ENCODE measurements at places on chromosomes 2 and 18.

DNA sequence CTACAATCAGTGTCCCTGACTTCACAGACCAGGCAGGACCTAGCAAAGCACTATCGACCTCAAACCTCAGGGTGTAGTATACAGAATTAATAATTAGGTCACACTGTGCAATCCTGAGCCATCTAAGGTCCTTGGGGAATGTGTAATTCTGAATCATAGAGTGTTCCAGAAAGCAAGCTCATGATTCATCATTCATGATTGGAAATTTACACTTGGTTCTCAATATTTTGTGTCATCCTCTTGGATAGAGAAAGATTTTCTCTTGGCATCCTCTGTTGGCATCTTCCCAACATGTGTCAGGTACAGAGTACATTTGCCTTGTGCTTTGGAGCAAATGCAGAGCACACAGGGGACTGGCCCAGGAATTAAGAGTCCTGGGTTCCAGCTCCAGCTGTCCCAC lies 245.0 kb upstream of the NT5C1B start:
- no peak for DNase-seq

DNA sequence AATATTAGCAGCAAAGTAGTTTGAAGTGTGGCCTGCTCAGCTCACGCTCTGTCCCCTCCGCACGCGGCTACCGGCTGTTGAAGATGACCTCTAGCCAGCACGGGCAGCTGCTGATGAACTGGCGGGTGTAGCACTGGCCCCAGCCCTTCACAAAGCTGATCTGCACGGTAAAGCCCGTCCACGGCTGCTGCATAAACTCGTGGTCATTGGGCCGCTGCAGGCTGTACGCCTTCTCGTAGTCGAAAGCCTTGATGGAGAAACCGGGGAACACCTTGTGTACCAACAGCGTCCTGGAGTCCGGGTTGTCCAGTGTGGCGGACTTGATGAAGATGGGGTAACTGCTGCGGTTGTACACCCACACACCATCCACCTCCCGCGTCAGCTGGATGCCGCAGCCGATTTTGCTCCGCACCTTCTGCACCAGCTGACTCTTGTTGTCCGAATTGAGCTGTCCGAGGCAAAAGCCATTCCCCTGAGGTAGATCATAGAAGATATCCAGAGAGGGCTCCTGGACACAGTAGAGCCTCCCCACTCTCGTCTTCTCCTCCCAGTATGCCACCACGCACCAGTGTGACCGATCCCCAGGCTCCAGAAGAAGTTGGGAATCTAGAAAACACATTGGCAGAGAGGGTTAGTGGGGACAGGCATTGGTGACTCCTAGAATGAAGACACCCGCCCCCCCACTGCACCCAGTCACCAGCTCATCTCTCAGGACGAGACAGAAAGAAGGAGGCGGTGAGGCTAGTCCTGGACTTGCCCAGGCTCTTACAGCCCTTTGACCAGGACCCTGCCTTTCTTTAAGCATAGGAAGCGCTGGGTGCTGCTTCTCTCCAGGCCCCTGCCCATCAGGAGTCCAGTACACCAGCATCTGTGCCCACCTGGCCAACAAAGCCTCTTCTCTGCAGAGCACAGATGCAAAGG lies 29.2 kb downstream of the SMAD7 start:
- no peak for DNase-seq

DNA sequence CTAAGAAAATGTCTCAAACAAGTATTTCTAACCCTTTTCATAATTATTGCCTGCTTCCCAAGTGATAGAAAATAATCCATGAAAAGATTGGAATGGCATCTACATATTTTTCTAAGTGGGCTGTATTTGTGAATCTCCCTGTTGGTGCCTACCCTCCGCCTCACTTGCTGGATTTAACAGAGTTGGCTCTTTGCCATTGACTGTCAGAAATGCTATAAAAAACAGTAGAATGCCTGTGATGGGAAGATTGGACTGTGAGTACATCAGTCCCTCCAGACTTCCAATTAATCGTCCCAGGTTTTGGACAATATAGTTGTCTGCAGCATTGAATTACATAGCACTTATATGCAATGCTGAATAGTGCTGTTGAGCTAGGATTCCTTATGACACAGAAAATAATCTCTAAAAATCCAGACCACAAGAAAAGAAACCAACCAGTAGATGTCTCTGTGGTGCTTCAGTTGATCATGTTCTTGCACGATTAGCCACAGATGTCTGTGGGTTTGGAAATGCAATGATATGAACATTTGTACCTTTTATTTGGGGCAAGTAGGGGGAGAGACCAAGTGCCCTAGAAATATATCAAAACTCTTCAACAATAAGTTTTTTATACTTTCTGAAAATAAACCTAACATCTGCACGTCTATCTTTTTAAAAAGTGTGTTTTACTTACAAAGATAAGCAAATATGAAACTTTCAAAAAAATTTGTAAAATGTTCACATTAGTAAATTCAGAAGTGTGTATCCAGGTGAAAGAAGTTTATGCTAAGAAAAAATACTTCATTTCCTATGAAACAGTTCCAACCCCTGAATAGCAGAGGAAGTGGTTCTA lies 88.5 kb downstream of the DYNAP start:
- peak; percentile 74 for DNase-seq

GRCh38 chr2:170420961-170421687 lies 243.2 kb downstream of the MYO3B start:
- no peak for DNase-seq

DNA sequence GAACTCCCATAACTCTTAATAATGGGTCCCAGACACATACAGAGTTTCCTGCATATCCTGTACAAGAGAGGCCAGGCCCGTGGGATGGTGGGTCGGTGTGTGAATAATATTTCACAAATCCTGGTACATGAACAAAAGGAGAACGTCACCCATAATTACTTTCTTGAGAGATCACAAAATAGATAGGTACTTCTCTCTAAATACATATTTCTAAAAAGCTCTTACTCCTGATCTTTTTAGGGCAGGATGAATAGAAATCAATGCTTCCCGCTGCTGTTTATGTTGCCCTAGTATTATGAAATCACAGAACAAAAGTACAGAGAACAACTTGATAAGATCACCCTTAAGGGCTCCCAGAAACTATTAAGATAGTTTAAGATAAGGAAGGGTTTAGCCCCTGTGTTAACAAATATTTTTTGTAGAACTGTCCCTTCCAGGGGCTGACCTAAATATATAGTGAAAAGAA lies 5.4 kb downstream of the IRS1 start:
- no peak for DNase-seq

GRCh38 chr18:53784253-53784652 lies 440.2 kb downstream of the MBD2 start:
- no peak for DNase-seq

GRCh38 chr2:601387-601698 lies 75.9 kb downstream of the TMEM18 start:
- DNase-seq: no peak

- DNase-seq: no peak
Observed at GRCh38 chr2:66867063-66867441, 432.1 kb downstream of the MEIS1 start.

DNA sequence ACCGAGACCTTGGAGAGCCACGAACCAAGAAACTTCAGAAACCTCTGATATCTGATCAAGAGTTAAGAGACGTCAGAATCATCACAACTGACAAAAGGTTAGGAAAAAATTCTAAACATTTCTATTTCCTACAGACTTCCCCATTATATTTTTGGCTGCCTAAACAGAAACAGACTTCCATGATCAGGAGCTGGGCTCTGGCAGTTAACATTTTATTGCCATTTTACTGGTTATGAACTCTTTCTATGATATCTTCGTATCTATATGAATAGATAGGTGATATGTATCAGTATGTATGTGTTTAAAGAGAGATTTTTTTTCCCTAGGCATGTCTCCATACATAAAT lies 31.1 kb upstream of the PPP1R1C start:
- no peak for DNase-seq
